ENCODE measurements at places on chromosomes 1 and 21.

DNA sequence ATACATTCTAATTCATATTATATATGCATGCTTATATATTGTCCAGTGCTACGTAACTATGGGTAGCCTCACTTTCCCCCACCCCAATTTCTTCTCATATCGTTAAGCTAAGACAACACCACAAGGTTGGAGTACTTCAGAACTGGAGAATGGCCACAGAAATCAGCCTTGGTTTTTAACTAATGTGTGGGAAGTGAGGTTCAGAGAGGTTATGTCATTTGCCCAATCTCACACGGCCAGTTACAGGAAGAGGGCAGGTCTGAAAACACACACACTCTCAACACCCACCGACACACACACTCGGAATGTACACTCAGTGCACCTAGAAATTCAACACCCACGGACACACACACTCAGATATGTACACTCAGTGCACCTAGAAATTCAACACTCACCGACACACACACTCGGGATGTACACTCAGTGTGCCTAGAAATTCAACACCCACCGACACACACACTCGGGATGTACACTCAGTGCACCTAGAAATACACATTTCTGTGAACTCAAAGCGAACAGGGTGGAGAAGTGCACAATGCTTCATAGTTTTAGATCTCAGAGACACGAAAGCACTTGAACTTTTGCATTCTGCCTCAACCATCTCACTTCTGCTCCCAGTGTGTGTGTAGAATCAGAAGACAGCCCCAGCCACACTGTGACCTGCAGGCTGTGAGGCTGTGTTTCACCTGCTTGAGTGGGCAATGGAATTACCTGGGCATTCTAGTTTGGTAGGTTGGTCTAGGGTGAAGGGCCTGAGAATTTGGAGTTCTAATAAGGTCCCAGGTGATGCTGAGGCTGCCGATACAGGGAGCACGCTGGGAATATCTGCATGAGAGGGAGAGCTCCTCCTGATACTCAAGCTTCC is 170.4 kb downstream of the CLIC6 start:
- no peak for DNase-seq

GRCh38 chr1:204438628-204439027 is 27.0 kb upstream of the PPP1R15B start:
- DNase-seq = no peak

- DNase-seq = no peak
Observed at GRCh38 chr1:214662223-214662785, 59.3 kb downstream of the CENPF start.

DNA sequence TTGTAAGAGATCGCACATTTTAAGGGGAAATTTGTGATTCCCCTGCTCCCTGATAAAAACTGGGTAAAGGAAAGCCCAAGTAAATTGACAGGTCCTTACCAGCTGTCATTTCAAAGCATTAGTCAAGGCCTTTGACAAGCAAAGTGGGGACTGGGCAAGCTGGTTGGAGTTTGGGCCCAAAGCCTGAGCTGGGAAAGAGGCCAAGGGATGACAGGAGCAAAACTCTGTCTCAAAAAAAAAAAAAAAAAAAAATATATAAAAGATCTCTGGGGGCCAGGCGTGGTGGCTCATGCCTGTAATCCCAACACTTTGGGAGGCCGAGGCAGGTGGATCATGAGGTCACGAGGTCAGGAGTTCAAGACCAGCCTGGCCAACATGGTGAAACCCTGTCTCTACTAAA is 36.9 kb downstream of the SLC2A1 start:
- no peak for DNase-seq

DNA sequence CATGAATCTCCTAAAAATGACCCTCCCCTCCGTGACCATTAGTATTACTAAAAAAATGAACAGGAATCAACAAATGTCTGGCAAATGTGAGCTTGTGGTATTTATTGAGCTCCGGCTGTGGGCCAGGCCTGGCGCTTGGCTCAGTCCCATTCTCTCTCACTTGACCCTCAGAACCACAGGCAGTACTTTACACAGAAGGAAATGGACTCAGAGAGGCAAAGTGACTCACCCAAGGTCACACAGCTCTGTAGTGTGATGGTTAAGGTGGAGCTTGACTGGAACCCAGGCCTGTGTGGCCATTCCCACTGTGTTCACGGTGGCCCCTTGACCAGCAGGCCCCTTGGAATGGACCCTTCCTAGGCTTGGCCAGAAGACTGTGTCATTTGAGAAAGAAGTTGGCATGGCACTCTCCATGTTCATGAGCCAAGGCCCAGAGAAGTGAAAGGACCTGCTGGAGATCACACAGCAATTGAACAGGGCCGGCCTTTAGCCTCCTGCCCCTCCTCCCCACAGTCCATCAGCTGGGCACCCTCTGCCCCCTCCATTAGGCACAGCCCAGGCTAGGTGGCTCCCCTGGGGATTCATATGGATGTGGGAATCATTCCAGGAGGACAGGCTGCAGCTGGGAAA is 32.1 kb downstream of the FAM151A start:
- no peak for DNase-seq

- DNase-seq = no peak
Observed at GRCh38 chr1:30868833-30869435, 39.6 kb downstream of the SDC3 start.

GRCh38 chr1:214824763-214825162 is 221.8 kb downstream of the CENPF start:
- no peak for DNase-seq

DNA sequence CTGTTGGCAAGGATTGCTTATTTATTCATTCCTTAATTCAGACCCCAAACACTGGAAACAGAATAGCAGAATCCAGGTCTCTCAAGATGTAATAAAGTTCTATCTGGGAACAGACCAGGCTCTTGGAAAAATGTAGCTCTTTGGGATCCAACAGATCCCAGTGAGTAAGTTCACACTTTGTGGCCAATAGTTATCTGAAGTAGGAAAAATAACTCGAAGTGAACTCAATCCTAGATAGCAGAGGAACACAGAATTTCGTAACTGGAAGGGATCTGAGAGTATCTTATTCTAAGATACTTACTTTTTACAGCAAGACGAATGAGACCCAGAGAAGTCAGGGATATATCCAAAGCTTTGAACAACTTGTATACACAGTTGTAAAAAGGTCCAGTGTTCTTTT is 150.7 kb upstream of the CD34 start:
- DNase-seq = no peak

All from DMS79 (cell line).